ENCODE measurements at places on chromosomes 7 and 10.

GRCh38 chr10:30825495-30825894, 195.9 kb upstream of the LYZL2 start:
- no peak for DNase-seq

DNA sequence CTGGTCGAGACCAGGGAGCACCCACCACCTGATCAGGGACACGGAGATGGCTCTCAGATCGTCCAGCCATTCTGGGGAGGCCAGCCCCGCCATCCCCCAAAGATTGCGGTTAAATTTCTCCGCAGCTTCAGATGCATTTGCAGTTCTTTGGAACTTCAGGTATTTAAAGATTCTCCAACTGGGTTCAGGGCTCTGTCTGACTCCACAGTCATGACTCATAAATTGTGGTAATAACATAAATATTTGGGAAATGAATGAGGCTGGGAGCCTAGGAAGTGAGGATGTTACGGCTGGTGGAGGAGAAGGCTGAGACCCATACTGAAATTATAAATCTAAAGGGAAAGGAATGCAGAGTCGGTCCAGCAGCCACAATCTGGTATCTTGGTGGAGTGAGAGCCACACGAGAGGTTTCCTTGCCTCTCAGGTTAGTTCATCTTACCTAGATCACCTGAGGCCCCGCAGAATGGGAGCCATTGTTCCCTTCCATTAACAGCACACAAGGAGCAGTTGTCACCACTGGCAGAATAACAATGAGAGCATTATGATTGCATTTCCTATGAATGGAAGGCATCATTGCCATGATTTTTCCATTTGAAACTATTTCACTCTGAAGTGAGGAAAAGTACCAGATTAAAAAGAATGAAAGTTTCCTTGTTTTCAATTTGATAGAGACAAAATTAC, 26.7 kb upstream of the DNAJB6 start:
- DNase-seq: no peak

- DNase-seq: no peak
Measured at GRCh38 chr7:80002865-80003264, 131.8 kb upstream of the GNAI1 start.

DNA sequence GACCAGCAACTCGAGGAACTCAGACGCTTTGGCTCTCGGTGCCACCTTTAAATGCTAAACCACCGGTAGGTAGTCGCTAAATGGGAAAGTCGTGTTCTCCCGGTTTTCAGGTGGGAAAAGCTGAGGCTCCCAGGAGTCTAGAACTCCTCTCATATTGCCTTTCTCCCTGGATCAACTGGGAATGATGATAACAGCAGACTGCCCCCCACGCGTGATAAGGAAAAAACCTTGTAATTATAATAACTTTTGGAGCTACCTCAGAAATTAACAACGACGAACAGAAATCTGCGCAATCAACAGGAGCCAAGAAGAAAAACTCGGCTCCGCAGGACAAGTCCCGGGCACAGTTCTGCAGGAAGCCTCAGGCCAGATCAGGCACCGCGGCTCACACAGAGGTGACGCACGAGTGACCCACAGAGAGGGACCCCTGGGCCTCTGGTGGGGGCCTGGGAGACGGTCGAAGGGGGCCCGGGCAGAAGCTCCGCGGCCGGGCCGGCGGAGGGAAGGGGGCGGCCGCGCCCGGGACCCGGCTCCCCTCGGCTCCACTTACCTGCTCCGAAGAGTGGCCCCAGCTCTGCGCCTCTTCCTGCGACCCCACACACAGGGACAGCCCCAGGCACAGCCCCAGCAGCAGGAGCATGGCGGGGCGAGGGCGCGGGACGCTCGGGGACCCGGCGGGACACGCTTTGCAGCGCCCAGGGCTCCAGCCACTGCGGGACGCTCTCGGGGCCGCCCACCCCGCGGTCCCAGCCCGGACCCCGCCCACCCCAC, at the start of gene ITIH5:
TSS of gene ITIH5 (minus strand) at position 714 of the 771 bp plus-strand sequence. CDS start at position 640, 74 bp downstream.
- no peak for DNase-seq

DNA sequence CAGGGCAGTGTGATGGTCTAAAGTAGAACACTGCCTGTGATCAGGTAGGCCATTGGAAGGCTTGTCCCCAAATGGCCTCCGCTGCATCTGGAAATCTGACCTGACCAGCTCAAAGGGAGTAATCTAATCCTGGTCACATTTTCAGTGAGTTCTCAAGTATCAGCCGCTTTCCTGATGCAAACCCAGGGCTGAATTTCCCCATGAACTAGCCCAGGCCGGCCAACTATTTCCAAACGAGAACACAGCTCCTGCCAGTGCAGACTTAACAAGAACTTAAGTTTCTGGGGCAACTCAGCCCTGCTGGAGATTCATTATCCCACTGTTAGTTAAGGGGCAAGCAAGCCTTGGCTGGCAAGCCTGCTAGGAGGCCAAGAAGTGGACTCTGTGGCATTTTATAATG, 59.6 kb upstream of the FAM180A start:
- DNase-seq: no peak

DNA sequence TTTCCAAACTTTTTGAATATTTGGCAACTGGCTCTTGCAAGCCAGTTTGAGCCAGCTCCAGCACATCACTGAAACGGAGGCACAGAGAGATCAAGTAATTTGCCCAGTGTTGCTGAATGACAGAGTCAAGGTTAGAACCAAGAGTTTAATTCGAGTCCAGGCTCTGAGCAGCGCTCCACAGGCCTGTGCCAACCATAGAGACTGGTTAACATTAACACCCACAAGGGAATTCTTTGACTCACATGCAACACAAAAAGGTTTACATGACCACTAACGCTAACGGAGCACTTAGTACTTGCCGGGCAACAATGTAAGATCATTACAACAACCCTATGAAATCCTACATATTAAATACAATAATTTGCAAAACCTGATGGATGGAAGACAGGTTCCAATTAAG, 1.5 kb downstream of the RGS10 start:
- no peak for DNase-seq

DNA sequence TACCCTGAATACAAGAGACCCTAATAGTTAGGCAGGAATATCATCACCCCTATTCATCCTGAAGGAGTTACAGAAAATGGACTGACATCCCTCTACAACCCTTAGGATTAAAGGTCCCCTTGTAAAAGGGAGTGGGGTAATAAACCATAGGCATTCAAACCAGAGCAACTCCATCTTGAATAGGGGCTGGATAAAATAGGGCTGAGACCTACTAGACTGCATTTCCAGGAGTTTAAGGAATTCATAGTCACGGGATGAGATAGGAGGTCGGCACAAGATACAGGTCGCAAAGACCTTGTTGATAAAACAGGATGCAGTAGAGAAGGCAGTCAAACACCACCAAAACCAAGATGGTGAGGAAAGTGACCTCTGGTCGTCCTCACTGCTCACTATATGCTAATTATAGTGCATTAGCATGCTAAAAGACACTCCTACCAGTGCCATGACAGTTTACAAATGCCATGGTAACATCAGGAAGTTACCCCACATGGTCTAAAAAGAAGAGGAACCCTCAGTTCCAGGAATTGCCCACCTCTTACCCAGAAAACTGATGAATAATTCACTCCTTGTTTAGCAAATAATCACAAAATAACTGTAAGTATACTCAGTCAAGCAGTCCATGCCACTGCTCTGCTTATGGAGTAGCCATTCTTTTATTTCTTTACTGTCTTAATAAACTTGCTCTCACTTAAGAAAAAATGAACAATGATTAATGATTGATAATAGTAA, 37.2 kb downstream of the CUBN start:
- DNase-seq: no peak

GRCh38 chr10:69097729-69098128, 9.8 kb downstream of the SRGN start:
- no peak for DNase-seq

GRCh38 chr10:113435881-113436280, 117.0 kb upstream of the HABP2 start:
- no peak for DNase-seq

DNA sequence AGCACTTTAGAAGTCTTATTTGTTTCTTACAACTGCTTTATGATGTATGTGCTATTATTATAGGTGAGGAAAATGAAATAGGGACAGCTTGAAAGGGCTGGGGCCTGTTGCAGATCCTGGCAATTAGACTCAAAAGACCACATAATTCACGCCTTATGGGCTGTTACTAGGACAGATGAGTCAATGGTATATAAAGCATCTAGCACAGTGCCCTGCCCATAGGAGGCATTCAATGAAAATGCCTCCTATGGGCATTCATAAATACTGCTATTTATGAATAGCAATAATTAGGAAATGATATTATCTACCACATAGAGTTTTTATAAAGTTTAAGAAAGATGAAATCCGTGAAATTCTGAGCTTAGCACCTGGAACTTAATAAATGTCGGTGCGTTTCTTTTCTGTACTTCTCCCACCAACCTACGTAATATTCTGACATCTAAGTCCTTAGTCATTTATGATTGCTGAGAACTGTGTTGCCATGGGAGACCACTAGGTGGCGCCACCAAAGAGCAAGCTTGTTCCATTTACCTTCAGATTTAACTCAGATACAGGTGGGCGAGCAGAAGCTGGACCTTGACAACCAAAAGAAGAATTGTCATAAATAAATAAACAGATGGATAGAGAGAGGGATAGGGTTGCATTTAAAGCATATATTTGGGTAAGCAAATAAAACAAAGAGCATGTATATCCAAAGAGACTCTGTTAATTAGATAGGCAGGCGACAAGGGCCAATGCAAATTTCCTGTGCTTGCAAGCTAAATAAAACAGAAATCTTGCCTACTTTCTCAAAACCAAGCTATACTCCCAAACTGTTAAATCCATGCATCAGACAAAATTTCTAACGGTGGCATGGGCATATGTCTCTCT, 699.9 kb downstream of the INHBA start:
- no peak for DNase-seq

DNA sequence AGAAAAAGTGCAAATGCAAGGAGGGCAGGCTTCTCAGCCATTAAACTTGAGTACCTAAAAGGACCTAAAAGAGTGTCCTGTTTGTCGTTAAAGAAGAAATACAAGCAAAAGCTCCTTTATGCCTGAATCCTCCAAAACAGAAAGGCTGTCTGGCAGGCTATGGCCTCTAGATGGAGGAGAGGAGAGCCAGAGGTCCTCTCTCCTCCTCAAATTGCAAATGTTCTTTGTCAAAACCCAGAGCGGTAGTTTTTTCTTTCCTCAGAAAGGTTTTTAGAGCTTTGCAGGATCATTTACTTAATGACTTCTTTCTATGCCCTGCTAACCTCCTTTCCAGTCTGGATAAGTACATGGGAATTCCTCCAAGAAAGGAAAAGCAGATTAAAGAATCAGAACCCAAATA, 1.9 kb upstream of the SORCS1 start:
- no peak for DNase-seq

DNA sequence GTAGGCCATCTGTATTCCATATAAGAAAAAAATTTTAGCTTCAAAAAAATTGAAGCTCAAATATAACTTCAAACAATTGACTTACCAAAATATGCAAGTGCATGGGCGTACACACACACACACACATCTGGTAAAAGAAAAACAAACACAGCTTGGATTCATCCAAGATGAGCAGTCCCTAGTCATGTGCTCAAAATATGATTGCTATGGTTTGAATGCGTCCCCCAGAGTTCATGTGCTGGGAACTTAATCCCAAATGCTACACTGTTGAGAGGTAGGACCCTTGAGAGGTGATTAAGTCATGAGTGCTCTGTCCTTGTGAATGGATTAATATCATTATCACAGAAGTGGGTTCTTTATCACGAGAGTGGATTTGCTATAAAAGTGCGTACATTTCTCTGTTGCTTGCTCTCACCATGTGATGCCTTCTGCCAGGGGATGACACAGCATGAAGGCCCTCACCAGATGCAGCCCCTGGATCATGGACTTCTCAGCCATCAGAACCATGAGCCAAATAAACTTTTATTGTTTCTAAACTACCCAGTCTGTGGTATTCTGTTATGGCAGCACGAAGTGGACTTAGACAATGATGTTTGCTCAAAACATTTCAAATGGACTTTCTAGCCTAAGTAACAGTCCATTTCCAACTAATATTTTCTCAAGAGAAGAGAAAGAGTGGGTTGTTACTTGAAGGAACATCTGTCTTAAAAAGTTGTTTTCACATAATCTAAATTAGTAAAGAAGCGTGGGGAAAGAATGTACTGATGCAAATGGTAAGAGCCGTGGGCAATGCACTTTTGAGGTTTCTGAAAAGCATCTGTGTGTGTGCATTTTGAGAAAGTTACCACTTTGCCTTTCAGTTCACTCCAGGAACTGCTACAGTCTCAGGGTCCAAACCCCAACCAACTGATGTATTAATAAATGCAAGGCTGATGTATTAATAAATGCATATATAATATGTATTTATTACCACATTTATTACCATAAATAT, 15.1 kb upstream of the SVIL start:
- DNase-seq: no peak

- no peak for DNase-seq
Measured at GRCh38 chr7:139639563-139639962, 116.1 kb downstream of the CLEC2L start.

GRCh38 chr10:63697956-63698786, 177.0 kb downstream of the REEP3 start:
- DNase-seq: no peak

DNA sequence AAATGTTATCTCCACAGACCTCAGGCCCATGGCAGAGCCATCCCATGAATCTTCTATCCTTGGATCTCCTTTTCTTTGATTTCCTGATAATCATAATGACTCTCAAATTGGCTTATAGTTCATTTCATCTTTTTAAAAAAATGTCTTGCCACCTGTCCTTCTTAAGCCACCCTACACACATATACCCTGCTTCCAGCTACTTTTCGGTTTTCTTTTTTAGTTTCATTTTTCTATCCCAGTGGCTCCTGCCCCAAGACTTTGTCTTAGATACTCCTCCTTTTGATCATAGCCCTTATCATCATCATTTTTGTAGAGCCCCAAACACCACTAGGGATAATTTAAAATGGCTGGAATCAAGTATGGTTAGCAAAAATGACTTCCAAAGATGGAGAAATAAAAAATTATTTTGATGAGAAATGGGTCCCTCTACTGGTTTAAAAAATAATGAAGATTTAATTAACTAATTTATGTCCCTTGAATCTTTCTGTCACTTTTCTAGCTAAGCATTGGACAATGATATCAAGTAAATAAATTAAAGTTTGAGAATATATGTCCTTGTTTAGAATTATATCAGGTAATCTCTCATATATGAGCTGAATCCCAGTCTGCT, 277.3 kb upstream of the SEMA3D start:
- DNase-seq: no peak

DNA sequence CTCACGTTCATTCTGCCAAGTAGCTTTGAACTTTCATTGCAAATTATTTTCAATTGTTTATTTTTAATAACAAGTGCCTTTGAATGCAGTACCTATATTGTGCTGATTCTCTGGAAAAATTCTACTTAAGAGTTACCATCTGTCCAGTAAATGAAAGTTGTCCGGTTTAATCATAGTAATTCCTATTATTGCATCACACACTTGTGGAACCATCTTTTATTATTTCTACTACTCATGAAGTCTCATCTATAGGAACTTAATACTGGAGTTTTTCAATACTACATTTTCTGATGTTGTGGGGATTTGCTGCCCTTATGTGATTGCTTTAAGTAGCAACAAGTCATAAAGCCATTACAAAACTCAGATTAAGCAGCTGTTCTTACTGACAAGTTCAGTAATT, 16.5 kb upstream of the SKAP2 start:
- no peak for DNase-seq

- no peak for DNase-seq
Measured at GRCh38 chr7:6433784-6434615, 13.8 kb downstream of the DAGLB start.

GRCh38 chr7:90488220-90488619, 18.8 kb downstream of the PTTG1IP2 start:
- no peak for DNase-seq

- no peak for DNase-seq
Measured at GRCh38 chr7:106717254-106717954, 56.4 kb upstream of the CCDC71L start.

- no peak for DNase-seq
Measured at GRCh38 chr10:58781873-58782488, 269.3 kb downstream of the BICC1 start.

All from activated CD4-positive, CD25-positive, alpha-beta regulatory T cell treated with anti-CD3 and anti-CD28 coated beads, Interleukin-2, amount 50 U/mL, for 16 hours (primary cell).